Neural crest cell (in vitro differentiated cells): ENCODE measurements at places on chromosomes 5 and 9.

- no peak for DNase-seq
These were observed 75.5 kb downstream of the SEMA4D start for GRCh38 chr9:89422151-89422975.

GRCh38 chr9:96031366-96031824 lies 155.9 kb downstream of the ERCC6L2 start:
- no peak for DNase-seq

GRCh38 chr5:56839062-56839461 lies 23.7 kb downstream of the MAP3K1 start:
- DNase-seq: no peak

DNA sequence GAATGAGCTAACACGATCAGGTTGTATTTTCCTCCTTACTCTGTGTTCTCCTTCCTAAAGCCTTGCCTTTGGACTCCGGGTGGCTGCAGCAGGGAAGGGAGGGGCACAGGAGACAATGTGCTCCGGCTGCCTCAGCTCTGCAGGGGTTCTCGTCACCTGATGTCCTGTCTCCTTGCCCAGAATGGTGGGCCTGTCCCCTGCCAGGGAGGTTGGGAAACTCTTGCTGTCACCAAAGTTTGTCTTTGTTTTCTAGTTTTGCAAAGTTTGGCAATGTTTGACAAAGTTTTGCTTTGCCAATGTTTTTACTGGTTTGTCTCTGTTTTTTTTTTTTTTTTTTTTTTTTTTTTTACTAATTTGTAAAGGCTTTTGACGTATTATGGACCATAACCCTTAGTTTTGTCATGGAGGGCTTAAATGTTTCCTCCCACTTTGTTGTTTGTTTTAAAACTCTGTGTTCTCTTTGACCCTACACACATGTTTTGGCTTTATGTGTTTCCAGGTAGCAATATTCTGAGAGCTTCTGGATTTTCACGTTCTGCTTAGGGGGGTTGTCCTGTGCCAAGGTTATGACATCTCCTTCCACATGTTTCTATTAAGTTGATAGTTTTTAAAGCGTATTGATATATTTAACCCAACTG lies 49.3 kb downstream of the GADD45G start:
- DNase-seq: no peak

GRCh38 chr5:72458407-72458806 lies 48.8 kb downstream of the ZNF366 start:
- no peak for DNase-seq
